ENCODE measurements at places on chromosomes 5 and 9.

- DNase-seq, result no peak
These were observed 51.8 kb upstream of the TGFBR1 start for GRCh38 chr9:99052815-99053715.

DNA sequence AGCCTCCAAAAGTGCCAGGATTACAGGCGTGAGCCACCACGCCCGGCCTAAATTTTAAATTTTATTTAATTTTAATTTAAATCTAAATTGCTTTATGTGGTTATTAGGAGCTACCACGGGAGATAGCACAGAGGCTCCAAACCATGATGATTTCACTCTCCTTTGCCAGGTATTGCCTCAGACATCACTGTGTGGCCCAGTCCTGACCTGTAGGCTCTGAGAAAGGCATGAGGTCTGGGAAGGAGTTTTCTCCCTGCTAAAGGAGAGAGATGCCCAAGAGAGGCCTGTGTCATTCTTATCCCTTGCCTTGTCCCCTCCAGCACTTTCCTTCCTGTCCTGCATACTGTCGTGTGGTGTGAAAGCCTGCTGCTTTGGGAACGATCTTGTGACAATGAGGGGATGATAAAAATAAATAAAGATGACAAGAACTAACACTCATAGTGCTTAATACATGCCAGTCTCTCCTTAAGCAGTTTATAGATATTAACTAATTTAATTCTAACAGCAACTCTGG lies 37.0 kb upstream of the BASP1 start:
- DNase-seq, result no peak

- no peak for DNase-seq
These were observed 44.8 kb upstream of the CLK4 start for GRCh38 chr5:178671602-178672144.

DNA sequence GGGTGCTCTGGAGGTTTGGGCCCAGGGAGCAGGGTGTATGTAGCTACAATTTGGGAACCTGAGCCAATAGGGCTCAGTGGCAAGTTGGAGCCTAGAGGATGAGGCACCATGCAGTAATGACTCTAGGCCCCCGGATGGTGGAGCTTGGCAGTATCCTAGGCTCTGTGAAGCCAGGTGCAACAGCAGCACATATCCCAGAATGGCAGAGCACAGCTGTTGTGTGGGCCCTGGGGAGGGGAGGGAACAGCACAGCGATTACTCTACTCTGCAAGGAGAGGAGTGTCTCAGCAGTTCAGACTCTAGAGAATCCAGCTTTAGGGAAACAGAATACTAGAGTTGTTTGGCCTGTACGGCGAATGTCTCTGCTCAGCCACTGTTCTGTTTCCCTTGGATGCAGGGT lies 56.1 kb downstream of the LRRTM2 start:
- no peak for DNase-seq

- DNase-seq, result no peak
These were observed 56.6 kb upstream of the MOCS2 start for GRCh38 chr5:53166183-53166495.

- no peak for DNase-seq
These were observed 14.5 kb downstream of the SLC6A18 start for GRCh38 chr5:1239505-1240251.

DNA sequence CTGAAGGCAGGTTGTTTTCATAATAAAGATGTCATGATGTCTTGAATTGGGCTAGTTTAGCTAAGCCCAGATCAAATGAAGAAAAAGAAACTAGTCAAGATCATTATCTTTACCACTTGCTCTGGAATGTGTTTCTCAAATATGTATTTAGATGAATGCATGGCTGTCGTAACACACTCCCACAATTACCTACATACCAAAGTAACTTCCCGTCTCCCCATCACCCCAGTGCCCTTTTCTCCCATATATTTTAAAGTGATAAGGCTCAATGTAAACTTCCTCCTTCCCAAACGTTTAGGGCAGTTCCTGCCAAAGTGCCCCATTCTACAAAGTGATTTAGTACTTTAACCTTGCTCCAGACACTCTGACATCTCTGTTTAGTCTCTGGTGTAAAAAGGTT lies 61.4 kb downstream of the SLC1A3 start:
- no peak for DNase-seq

GRCh38 chr9:79477955-79478771 lies 93.6 kb upstream of the TLE4 start:
- no peak for DNase-seq

- DNase-seq, result no peak
These were observed 64.7 kb downstream of the ERMP1 start for GRCh38 chr9:5767968-5768932.

DNA sequence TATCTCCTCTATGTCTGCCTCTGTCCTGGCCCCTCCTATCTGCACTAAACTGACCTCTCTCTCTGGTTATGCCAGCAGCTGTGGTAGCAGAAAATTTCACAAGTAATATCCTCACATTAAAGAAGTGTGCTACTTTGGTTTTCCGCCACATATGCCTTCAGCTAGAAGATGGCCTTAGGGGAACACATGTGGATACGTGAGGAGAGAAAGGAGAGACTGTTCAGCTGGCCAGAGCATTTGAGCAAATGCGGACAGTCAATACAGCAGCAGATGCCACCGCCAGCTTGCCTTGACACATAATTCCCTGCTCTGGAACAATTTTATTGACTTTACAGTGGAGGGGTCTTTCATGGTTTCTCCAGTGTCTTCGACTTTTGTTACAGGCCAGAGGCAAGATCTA lies 434.6 kb downstream of the TAF11L14 start:
- no peak for DNase-seq

DNA sequence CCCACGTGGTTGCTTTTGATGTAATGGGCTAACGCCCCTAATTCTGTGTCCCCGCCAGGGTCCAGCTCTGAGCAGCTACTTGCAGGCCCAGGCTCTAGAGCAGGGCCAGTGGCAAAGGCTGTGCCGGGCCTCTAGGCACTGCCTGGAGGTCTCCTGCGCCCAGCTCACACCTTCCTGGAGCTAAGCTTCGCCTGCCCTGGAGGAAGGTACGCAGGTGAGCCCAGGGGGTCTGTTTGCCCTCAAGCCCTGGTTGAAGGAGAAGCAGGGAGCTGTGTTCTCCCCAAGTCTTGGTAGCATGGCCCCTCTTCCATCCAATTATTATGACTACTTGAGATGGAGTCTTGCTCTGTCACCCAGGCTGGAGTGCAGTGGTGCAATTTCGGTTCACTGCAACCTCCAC lies 5.2 kb upstream of the LMX1B start:
- no peak for DNase-seq

DNA sequence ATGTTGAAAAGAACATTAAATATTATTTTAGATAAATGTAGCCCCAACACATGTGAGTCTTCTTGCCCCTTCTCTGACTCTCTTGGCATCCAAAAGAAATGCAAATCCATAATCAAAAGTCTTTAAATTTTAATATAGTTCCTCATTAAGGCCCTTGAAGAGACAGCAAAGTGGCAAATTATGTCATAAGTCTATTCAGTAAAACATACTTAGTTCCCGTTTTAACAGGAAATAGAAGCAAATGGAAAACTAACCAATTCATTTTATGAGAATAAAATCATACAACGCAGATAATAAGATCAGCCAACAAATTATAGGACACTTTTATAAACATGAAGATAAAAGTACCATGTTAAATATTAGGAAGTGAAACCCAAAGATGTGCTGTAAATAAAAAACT lies 20.1 kb upstream of the IFNB1 start:
- no peak for DNase-seq

GRCh38 chr5:36606428-36607113 lies at the start of gene SLC1A3:
Gene SLC1A3 (plus strand): TSS chr5:36606606. CDS start chr5:36608424, 1,818 bp downstream.
- no peak for DNase-seq

GRCh38 chr5:102918986-102919610 lies 164.0 kb downstream of the PAM start:
- no peak for DNase-seq

DNA sequence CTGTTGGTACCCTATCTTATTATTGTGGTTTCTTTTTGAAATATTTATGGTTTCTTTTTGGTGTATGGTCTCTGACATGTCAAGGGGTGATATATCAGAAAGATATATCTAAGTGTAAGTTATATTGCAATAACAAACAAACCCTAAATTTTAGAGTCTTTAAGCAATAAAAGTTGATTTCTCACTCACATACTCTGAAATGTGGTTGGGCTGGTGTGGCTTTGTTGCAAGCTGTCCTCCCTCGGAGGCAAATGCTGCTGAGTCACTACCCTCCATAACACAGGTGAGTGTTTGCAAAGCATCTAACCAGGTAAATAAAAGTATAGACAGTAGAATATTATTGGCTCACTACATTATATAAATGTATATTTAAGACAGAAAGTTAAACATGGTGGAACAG lies 253.2 kb downstream of the CDH18 start:
- DNase-seq, result no peak

- DNase-seq, result no peak
These were observed 52.2 kb downstream of the SLC36A1 start for GRCh38 chr5:151499501-151500035.

DNA sequence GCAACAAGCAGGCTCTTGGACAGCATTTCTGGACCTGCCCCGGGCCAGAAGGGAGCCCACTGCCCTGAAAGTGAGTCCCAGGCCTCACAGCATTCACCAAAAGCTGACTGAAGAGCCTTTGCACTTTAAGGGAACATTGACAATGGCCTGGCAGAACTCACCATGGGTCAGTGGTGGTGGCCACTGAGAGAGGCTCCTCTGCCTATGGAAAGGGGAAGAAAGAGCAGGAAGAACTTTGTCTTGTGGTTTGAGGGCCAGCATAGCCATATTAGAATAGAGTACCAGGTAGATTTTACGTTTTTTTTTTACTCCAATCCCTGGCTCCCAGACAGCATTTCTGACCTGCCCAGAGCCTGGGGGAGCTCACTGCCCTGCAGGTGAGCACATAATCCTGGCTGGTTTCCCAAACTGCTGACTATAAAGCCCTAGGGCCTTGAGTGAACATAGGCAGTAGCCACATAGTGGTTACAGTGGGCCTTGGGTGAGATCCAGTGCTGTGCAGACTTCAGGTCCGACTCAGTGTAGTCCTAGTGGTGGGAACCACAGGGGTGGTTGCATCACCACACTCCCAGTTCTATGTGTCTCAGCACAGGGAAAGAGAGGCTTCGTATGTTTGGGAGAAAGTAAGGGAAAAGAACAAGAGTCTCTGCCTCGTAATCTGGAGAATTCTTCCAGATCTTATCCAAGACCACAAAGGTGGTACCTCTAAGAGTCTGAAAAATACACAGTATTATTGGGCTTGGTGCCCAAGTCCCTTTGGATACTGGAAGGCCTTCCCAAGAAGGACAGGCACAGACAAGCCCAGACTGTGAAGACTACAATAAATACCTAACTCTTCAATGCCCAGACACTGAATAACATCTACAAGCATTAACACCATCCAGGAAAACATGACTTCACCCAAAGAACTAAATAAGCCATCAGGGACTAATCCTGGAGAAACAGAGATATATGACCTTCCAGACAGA lies 89.5 kb downstream of the TSSK1B start:
- DNase-seq, result no peak

GRCh38 chr9:21137020-21137419 lies 4.6 kb downstream of the IFNW1 start:
- DNase-seq, result no peak

GRCh38 chr5:170408877-170409660 lies 19.9 kb upstream of the KCNMB1 start:
- DNase-seq, result no peak

- no peak for DNase-seq
These were observed 97.0 kb downstream of the TSSK1B start for GRCh38 chr5:113337515-113338415.

DNA sequence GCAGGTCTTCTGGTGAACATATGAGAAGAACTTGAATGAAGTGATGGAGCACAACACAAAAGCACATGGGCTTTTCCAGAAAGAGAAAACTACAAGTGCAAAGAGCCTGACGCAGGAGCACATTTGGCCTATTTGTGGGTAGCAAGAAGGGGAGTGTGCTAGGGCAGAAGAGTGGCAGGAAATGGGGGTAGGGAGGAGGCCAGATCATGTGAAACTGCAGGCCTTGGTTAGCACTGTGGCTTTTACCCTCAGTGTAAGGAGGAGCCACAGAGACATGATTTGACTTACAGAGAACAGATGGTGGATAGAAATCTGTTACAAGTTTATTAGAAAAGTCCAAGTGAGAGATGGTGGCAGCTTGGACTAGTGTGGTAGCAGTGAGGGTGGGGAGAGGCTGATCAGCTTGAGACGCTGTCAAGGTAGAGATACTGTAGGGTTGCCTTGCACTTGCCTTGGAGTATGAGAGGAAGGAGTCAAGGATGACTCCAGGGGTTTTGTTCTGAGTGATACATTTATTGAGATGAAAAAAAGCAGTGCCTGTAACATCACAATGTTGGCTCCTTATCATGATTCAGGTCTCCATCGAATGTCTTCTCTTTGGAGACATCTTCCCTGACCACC lies 126.7 kb downstream of the PPP2R2B start:
- DNase-seq, result no peak

GRCh38 chr5:74482990-74483389 lies 157.5 kb downstream of the ENC1 start:
- no peak for DNase-seq

DNA sequence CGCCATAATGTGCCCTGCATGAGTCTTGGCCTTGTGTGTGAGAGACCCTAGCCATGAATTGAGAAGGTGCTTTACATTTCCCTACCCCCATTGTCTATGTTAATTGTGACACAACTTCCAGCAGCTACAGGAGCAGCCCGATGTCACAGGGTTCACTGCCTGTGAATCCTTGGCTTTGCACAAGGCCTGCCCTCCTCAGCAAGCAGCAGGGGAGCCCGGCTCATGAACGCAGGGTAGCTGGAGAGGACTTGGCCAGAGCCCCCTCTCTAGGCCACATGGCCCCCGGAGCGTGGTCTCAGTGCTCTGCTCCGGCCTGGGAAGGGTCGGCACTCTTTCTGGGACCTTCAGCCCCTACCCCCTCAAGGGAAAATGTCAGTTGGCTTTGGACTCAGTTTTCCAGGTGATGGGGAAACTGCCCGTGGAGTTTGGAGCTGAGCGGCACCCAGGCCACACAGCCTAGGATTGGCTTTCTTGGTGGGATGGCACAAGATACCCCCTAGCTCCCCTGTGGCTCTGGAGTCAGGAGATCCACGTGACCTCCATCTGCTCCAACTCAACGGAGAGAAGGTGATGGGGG lies 160.8 kb downstream of the DAB2IP start:
- no peak for DNase-seq

- DNase-seq, result no peak
These were observed 45.6 kb upstream of the PTGER4 start for GRCh38 chr5:40634154-40634553.
